ENCODE measurements at places on chromosomes 12 and 14. TPM values are rescaled to one million over a fixed set of nuclear protein-coding genes. Genes with fewer than 3 reads are reported as not detected.

The TEX22 gene
- total RNA-seq: 0.44 TPM

The ZC2HC1C gene
- total RNA-seq: 1.2 TPM

The AMDHD1 gene
- 0.33 TPM for total RNA-seq

The INHBC gene
- not detected for total RNA-seq

The FOXN4 gene
- total RNA-seq: not detected

The NUAK1 gene
- total RNA-seq: 3.2 TPM

The CCDC198 gene
- not detected for total RNA-seq

The APOLD1 gene
- total RNA-seq: 2.6 TPM

The OAS2 gene
- total RNA-seq: 2.9 TPM

The ACOT6 gene
- total RNA-seq: not detected

The EMC9 gene
- total RNA-seq: 11.1 TPM

The IRAK3 gene
- total RNA-seq: 10.8 TPM

The KIF5A gene
- total RNA-seq: 0.66 TPM

The NKX2-1 gene
- total RNA-seq: not detected

The HOXC11 gene
- total RNA-seq: not detected

The HAL gene
- under 0.01 TPM for total RNA-seq

The ZNF605 gene
- 12.2 TPM for total RNA-seq

The PPP2R5E gene
- total RNA-seq: 29.1 TPM

The UNC119B gene
- 27.1 TPM for total RNA-seq

The FAM186B gene
- 0.99 TPM for total RNA-seq

The KRT3 gene
- not detected for total RNA-seq

The LRRIQ1 gene
- total RNA-seq: 0.44 TPM

The OTX2 gene
- not detected for total RNA-seq

The TBC1D30 gene
- 0.29 TPM for total RNA-seq

The SCNN1A gene
- not detected for total RNA-seq

The STXBP6 gene
- 6.1 TPM for total RNA-seq

Data from smooth muscle cell of trachea (primary cell).